ENCODE measurements at places on chromosomes 7 and 10.

- no peak for DNase-seq
These were observed 518.2 kb upstream of the SEMA3D start for GRCh38 chr7:85705076-85705475.

DNA sequence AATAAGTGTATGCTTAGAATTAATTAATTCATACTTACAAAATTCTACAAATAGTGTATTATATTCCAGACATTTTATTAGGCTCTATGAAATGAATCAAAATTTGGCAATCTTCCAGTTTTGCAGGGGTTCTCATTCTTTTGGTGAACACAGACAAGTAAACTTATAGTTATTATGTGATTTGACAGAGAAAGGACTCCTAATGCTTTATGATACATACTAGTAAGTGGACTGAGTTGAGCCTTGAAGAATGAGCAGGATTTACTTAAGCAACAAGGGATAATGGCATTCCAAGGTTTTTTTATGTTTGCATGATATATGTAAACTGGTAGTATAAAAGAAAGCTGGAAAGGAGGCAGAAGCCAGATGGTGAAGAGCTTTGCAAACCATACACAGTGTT lies 145.7 kb upstream of the FERD3L start:
- DNase-seq, result no peak

DNA sequence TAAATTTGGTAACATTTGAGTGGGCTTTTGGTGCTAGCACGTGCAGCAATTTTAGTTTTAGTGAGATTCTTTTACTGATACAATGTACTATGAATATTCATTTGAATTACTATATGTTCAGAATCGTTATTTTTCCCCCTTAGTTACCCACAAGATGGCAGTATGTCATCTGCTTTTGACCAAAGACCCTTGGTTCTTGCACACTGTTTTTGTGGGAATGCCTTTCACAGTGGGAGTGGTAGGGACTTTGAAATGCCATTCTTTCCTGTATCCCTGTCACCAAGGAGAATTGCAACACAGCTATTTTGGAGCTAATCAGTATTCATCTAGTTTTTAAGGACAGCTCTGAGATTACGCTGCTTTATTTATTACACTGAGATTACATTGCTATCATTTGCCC lies 40.6 kb downstream of the SEC23IP start:
- peak; percentile 44 for DNase-seq

- no peak for DNase-seq
These were observed 372.2 kb downstream of the DPP6 start for GRCh38 chr7:154424350-154424749.

GRCh38 chr10:97140049-97140846 lies 45.5 kb downstream of the SLIT1 start:
- peak; percentile 89 for DNase-seq

DNA sequence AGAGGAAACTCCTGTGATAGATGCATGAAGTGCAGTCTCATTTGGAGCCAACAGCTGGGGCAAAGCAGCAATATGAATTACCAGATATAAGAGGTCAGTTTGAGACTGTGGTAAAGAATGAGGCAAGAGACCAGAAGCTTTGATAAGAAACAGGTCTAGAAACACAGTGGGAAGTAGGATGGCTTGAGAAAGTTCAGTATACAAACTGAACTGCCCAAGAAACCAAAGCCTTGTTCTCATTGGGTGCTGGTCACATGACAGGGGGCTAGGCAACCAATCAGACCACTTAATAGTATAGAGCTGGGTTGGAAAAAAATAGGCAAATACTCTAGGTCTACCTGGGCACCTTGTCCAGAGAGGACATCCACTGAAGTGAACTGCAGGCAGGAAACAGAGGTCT lies 46.2 kb upstream of the PLCE1 start:
- DNase-seq, result no peak

- DNase-seq, result no peak
These were observed 187.4 kb upstream of the GRB10 start for GRCh38 chr7:50970092-50970491.

DNA sequence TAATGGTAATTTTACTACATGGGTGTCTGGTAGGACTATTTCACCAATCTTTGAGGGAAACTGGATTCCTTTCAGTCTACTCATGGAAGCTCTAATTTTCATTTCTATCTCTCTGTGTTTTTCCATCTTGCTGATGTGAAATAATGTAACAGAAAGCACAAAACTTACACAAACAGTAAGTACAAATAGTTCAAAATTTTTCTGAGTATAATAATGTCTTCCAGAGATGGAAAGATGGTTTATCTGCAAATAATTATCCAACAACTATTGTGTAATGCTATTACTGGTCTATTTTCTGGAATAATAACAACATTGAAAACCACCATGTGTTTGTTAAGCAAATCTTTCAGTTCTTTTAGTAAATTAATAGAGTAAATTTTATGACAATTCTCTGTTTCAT lies 565.8 kb upstream of the MGMT start:
- no peak for DNase-seq

Data from Kasumi-1 (cell line).